ENCODE measurements at places on chromosomes 6 and 20.
A peak's percentile ranks its signal among the peaks of the same experiment; 100 is the strongest.

DNA sequence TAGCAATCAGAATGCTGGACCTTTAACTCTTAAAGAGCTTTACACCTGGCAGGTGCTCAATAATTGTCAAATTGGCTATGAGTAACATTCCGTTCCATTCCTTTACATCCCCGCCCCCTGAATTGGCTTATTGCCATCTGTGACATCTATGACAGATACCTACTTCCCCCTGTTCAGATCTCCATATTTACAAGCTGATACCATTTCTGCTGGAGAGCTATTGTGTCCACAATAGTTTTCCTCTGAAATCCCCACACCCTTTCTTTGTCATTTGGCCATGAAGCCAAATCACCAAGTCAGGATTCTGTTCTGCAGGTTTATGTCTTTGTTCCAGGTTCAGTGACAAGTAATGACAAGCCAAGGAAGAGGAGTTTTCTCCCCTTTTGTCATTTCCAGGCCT is 3.2 kb downstream of the CDH26 start:
- DNase-seq: no peak

- DNase-seq: no peak
Measured at GRCh38 chr6:37048851-37049757, 43.6 kb downstream of the FGD2 start.

DNA sequence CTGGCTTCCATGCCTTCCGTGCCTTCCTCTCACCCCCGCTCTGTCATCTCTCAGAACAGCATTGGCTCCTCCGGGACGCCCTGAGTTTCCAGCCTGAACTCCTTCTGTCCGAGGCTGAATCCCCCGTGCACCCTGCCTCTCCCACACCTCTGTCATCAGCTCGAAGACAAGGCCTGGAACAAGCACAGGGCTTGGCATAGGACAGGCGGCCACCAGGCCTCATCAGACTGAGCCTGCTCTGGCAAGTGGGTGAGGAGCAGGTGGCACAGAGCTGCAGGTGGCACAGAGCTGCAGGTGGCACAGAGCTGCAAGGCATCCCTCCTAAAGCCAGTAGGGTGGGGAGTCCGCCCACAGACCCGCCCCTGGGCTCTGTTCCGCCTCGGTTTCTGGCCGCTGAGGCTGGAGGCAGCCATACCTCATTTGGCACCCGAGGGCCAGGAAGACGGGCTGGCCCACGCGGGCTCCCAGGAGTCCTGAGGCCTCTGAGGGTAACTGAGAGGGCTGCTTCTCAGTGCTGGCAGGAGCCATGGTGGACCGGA is 60.2 kb downstream of the EZR start:
- DNase-seq: no peak

DNA sequence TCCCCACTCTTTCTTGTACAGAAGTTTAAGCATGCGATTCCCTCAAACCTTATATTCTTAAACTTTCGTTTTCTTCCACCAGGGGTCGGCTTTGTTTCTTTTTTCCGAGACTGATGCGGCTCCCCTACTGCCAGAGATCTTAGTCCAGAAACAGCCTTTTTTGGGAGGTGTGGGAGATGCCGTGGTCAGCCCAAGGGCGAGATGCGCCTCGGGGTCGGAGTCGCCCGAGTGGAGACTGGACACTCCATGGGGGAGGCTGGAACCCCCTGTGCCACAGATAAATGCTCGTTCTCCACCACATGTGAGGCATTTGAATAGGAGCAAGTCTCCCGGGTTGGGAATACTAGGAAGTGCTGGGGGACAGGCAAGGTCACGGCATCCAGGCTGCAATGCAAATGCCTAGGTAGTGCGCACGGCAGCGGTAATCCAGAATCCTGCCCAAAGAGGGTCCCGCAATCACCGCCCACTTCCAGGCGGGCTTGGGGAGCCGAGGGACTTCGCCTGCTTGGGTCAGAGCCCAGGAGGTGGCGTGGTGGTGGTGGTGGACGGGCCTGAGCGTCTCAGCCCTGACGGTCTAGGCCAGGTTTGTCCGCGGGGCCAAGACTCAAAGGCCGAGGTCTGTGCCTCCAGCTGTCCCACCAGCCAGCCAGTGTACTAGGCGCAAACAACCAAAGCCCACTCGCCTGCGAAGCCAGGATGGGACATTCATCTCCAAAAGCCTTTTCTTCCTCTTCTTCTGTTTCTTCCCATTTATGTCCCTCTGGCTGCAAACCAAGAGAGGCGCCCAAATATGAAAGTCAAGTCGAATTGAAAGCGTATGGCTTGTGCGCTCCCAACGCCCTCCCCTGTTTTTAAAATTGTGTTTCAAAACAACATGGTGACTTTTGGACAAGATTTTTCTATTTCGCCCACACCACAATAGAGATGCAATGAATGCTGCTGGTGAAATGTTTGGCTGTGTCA is 39.3 kb upstream of the OSTM1 start:
- DNase-seq: peak; percentile 78

DNA sequence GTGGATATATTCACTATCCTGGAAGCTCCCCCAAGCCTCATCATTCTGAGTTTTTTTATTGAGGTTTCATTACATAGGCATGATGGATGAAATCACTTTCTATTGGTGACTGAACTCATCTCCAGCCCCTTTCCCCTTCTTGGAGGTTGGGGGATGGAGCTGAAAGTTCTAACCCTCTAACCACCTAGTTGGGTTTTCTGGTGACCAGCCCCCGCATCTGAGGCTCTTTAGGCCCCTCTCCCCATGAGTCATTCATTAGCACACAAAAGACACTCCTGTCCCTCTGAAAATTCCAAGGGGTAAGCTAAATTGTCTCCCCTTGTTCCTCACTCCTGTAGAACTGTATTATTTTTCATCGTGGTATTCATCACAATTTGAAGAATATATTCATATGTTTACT is 33.3 kb downstream of the GFRA4 start:
- DNase-seq: no peak

- no peak for DNase-seq
Measured at GRCh38 chr6:166598441-166599138, 12.1 kb upstream of the RAMACL start.

DNA sequence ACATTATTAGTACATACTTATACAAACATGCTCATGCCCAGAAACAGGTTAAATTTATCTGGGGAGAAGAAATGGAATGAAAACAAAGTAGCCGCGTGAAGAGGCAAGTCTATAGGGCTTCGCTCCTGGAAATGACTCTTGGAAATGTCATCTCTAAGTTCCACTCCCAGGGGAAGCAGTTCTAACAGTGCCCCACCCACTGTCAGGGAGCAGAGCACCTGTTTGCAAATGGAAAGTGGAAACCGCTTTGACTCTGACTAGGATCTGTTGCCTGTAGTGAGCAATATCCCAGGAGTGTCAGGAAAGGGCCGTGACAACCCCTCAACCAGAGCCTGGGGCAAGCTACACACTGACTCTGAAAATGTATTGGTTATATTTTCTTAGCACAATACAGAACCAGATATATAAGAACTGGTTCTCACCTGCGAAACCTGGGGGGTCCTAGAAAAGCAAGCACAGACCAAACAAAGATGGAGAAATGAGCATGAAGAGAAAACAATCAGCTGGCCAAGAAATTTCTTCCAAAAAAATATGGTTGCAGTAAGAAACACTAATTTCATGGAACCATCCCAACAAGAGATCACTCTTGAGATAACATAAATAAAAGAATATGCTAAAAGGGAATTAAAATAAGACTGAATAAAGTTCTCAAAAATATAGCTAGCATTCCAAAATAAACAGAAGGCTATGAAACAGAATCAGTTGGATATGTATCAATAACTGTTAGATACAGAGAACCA is 47.5 kb upstream of the CRISP1 start:
- DNase-seq: no peak

DNA sequence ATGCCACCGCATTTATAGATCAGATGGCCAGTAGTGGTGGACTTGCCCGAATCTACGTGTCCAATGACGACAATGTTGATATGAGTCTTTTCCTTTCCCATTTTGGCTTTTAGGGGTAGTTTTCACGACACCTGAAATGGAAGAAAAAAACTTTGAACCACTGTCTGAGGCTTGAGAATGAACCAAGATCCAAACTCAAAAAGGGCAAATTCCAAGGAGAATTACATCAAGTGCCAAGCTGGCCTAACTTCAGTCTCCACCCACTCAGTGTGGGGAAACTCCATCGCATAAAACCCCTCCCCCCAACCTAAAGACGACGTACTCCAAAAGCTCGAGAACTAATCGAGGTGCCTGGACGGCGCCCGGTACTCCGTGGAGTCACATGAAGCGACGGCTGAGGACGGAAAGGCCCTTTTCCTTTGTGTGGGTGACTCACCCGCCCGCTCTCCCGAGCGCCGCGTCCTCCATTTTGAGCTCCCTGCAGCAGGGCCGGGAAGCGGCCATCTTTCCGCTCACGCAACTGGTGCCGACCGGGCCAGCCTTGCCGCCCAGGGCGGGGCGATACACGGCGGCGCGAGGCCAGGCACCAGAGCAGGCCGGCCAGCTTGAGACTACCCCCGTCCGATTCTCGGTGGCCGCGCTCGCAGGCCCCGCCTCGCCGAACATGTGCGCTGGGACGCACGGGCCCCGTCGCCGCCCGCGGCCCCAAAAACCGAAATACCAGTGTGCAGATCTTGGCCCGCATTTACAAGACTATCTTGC is 725 bp downstream of the EEF1A1 start:
- DNase-seq: peak; percentile 51

GRCh38 chr20:3282271-3283221 is 43.6 kb upstream of the SLC4A11 start:
- DNase-seq: no peak

DNA sequence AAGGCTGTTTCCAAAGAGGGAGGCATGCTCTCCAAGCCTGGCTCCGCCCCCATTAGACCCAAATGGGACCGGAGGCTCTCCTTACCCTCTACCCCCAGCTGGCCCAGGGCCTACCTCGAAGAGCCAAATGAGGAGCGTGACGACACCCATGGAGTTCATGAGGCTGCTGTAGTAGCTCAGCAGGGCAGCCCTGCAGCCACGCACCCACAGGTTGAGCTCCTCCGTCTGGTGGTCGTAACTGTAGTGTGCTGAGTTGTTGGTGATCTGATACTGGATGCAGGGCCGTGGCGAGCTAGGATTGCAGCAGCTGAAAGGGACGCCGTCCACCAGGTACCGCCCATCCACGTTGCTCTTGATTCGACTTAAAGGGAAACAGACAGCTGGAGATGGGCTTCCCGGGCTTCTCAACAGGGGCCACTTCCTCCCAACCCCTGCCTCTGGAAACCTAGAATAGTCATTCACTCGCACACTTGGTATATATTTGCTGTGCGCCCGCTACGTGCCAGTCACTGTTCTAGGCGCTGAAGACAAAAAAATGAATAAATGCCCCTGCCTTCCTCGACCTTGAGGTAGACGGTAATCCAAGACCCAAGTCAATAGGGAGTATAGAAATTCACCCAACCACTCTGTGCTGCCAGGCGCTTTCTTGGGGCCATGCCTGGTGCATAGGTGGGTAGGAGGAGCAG is 18.0 kb downstream of the PRPH2 start:
- DNase-seq: no peak

GRCh38 chr6:10451394-10451793 is 36.5 kb upstream of the TFAP2A start:
- DNase-seq: no peak

DNA sequence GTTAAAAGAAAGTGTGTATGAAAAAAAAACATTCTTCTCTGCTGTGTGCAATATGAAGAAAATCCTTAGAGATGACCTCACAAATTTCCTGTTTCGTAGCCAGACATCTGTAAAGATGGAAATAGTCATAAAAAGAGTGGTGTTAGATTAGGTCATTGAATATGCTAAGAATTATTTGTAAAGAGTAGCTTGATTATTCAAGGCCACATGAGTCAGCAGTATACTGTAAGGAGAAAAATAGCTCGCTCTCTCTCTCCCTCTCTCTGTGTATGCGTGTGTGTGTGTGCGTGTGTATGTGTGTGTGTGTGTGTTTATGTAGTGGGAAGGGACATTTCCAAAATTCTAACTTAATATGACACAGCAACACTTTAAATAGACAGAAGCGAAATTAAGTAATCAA is 78.8 kb downstream of the PTCHD4 start:
- DNase-seq: no peak

GRCh38 chr6:26571592-26572296 is 25.0 kb upstream of the ABT1 start:
- peak; percentile 71 for DNase-seq

GRCh38 chr20:19633985-19634384 is 124.1 kb upstream of the RIN2 start:
- DNase-seq: no peak

DNA sequence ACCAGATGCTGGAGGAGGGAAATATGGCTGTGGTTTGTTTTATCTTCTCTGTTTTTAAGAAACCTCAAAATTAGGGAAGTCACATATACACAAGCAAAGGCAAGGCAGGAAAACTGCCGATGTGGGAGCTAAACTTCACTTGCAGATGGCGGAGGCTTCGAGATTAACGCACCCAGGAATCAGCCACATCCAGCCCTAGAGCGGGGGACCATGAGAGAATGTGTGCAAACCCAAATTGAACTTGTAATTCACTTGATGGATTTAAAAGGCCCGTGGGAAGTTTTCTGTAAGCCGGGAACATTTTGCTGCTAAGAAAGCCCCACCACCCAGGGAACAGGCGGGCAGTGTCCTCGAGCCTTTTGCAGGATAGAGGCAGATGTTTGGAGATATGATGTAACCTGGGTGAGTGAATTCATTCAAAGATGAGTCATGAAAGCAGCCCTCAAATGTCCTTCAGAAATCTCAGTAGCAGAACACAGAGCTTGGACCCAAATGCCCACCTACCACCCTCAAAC is 39.9 kb downstream of the PREX1 start:
- DNase-seq: peak; percentile 91

DNA sequence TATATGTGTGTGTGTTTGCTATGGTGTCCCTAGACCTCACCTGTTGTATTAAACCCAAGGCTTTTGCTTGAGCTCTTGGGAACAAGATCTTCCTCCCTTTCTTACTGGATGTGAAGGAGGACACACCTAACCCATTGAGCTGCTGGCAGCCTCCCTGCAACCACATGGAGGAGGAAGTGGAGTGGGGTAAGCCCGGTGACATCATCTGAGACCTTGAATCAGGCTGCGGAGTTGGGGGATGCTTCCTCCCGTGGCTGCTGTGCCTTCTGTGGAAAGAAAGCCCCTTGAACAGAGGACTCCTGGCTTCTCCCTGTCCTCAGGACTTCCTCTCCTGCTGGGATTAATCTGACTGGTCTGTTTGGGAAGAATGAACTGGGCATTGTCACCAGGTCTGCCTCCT is 3.3 kb downstream of the CST11 start:
- peak; percentile 38 for DNase-seq

DNA sequence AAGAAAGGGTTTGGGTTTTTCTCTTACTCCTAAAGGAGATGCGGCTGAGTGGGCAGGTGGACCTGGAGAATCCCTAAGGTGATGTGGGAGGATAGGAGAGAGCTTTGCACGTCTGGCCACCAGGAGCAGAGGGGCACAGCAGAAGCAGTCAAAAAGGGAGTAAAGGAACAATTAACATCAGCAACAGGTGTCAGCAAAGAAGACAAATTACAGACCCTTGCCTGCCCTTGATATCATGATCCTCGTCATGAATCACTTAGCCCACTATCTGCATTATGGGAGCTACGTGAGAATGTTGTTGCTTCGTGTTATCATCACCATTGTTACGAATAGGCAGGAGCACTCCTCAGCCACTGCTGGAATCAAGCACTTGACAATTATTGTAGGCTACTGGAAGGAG is 25.5 kb upstream of the ARG1 start:
- no peak for DNase-seq

GRCh38 chr6:81172056-81172740 is 580.3 kb downstream of the TENT5A start:
- DNase-seq: no peak
